Inflammatory macrophage treated with lipopolysaccharide for 1 hour (primary cell): ENCODE measurements at places on chromosomes 1 and 21.

DNA sequence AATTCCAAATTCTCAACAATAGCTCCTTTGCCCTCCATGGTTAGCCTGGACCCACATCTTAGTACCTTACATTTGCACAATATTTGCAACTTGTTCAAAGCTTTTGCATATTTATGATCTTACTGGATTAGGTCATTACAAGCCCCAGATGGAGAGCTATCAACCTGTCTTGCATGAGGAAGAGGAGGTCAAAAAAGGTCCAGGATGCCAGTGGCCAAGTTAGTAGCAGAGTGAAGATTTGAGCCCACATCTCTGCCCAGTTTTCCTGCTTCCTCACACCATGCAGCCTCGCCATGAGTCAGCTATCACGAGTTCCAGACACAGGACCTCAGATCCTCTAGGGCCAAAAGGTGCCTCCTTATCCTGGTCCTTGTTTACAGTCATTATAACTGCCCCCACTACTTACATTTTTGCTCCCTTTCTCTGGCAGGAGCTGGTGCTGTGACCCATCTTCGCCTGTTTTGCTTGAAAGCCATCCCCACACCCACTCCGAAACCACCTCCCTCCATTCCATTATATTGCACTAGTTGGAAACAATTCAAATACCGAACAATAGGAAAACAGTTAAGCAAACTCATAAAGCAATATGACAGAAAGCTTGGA lies 5.0 kb upstream of the AHCYL1 start:
- peak; percentile 57 for DNase-seq

DNA sequence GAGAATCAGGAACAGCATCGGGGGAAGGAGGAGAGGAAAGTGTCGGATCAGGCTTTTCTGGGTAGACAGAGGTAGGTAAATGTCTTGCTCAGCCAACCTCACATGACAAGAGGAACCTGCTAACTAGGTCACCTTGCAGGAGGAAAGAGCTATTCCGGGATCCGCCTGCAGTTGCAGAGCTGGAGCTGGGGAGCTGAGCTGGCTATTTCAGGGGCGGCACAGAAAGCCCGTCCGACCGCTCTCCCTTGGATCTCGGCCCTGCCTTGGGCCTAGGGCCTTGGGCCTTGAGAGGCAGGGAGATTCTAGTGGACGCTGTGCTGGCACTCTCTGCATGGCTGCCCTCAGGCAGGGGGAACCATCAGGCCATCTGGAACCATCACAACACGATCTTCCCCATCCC lies 56.5 kb upstream of the CTPS1 start:
- no peak for DNase-seq

DNA sequence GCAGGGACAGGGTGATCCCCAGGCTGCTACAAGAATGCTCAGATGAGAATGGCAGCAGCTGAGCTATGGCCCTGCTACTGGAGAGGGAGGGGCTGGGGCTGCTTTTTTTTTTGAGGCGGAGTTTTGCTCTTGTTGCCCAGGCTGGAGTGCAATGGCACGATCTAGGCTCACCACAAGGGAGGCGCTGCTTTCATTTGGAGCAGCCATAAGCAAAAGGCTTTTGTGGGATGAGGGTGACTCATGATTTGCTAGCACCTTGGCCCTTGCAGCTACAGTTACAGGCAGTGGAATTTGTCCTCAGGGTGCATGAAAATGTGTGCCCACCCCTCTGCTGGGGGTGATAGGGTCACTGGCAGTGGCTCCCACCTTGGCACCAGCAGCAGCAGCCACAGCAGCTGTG lies 32.4 kb upstream of the CYP4A22 start:
- no peak for DNase-seq

DNA sequence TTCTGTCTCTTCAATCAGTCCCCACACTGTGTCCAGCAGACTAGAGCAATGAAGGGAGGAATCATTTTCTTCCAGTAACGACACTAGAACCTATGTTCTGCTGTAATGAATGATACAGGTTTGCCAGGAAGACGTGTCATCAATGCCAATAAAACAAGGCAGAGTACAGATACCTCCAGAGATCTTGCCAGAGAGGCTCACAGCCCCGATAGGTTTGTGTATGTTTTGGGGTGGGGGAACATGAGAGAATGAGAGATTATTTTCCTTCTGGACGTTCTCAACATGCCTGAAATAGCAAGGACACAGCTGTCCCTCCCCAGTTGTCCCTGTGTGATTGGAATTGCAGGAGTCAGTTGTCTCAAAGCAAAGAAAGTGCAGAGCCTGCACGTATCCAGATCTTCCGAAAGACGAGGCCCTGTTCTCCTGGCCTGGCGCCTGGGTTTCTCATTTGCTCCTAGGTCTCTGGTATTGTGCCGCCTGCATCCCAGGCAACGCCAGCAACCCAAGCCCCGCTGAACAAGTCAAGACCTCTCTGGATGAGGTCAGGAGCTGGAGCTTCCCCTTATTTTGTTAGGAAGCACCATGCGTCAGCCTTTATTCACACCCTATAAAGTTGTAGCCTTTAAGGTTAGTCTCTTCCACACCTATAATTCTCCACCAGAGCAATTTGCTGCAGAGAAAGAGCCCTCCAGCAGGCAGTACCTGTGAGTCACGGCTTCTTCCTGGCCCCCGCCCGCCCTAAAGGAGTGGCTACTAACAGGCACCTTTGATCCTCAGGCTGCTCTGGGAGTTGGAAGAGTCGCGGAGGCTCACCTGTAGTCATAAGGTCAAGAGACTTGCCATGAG lies 130.5 kb downstream of the TOMM20 start:
- DNase-seq = no peak

- no peak for DNase-seq
These were observed 1.5 kb upstream of the MRPL55 start for GRCh38 chr1:228110556-228110955.

- DNase-seq = no peak
These were observed 87.3 kb downstream of the BACH1 start for GRCh38 chr21:29385934-29386520.

GRCh38 chr1:114495486-114495885 lies 15.5 kb downstream of the TRIM33 start:
- no peak for DNase-seq

- DNase-seq = peak; percentile 66
These were observed 24.6 kb upstream of the SLC45A3 start for GRCh38 chr1:205704903-205705302.

DNA sequence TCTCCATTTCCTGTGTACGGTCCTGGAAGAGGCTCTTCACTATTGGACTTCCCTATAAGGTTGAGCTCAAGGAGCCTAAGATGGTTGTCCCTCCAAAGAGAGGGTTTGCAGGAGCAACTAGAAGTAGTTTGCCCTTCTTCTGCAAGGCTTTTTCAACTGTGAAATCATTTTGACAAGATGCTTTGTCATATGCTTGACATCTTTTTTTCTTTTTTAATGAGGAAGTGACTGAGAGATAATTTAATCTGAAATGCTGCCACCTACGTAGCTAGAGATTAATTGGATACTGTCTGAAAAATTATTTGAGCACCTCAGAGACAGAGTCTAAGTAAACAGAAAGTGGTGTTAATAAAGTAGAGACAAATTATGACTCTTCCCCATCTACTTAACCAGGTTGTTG lies 97.0 kb downstream of the CHRM3 start:
- no peak for DNase-seq

GRCh38 chr1:164702664-164703063 lies 143.7 kb downstream of the PBX1 start:
- DNase-seq = no peak

GRCh38 chr1:119605686-119606085 lies 42.4 kb downstream of the ZNF697 start:
- DNase-seq = no peak

GRCh38 chr1:58798910-58799442 lies 15.1 kb upstream of the JUN start:
- no peak for DNase-seq

DNA sequence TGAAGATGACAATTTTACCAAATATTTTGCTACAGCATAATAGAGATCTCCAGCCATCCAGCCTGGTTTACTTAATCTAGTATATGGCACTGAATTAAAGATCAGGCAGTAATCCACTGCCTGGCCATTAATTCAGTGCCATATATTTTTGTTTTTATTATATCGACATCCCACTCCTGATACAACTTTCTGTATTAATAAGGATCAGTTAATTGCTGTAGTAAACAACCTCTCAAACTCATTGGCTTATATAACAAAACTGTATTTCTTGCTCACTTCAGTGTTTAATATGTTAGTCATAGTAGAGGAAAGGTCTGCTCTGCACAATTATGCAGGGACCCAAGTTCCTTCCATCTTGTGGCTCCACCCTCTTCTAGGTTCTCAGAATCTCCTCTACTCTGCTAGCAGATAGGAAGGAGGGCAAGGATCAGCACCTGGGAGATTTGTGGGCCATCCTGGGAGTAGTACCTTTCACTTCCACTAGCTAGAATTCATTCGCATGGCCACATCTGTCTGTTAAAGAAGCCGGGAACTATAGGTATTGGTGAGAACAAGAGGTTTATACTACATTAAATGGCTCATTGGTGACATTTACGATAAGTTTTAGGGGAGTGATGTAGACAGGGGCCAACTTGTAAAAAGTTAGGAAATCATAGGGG lies 3.6 kb upstream of the ZDHHC18 start:
- DNase-seq = no peak

- peak; percentile 62 for DNase-seq
These were observed 15.2 kb downstream of the PPT1 start for GRCh38 chr1:40081871-40082270.

DNA sequence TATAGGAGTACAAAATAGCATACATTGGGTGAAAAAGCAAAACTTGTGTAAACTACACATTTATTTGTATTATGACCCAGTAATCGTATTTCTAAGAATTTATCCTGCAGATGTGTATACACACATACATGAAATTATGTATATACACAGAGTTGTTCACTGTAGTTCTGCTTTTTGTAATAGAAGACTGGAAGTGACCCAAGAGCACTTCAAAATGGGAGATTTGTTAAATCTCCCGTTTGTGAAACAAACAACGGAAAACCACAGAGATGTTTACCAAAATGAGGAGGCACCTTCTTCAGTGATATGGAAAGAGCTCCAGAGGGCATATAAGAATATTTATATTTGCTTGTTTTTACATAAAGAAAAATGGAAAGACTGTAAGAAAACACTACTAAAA lies 18.0 kb upstream of the MNDA start:
- peak; percentile 50 for DNase-seq

DNA sequence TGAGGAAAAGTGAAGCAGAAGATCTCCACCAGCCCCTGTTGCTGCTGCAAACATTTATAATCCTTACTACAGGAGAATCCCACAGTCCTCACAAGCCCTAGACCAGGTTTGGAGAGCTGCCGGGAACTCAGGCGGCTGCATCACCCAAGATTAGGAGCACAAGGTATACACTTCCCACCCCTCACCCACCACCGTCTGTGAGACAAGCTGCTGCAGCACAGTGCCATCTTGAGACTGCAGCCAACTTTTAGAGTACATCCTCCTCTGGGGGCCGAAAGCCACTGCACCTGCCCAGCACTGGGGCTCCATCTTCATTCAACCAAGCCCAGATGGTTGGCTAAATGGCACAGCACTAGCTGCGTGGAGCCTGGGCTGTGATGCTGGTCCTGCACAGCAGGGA lies 13.8 kb downstream of the OLFML3 start:
- DNase-seq = no peak

DNA sequence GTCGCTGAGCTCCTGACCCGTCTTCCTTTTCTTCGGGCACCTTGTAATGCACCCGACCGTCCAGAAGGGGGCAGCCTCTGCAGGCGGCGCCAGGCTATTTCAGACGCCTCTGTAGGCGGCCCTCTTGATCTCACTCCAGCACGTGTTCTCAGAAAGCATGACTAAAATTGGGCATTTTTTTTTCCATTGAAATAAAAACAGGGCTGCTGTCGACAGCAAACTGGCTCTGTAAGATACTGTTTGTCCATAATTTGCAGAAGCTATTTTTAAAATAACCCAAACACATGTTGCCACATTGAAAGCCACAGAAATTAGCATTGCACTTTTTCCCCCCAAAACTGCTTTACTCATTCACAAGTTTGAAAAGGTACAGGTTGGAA lies 78.0 kb downstream of the STUM start:
- peak; percentile 93 for DNase-seq

- no peak for DNase-seq
These were observed 200.7 kb downstream of the CHRM3 start for GRCh38 chr1:239587066-239587465.

- no peak for DNase-seq
These were observed 100.2 kb downstream of the TNFSF18 start for GRCh38 chr1:172950528-172950927.

DNA sequence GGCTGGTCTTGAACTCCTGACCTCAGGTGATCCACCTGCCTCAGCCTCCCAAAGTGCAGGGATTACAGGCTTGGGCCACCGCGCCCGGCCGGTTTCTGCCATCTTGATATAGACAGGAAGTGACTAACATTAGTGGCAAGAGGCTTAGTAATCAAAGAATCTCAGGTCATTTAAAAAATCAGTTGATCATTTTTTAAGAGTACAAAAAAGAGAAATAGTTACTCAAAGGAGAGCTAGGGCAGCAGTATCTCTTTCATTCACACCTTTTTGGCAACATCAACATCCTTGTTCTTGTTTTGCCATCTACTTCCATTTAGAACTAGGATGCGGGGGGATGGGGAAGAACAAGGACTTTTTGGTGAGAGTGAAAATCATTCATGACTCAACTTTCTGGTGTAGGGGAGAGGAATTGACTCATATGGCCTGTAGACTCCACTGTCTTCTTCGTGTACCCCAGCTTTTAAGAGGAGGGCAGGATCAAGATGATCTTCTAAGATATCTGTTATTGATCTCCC lies 8.8 kb downstream of the FCRLB start:
- DNase-seq = peak; percentile 69

DNA sequence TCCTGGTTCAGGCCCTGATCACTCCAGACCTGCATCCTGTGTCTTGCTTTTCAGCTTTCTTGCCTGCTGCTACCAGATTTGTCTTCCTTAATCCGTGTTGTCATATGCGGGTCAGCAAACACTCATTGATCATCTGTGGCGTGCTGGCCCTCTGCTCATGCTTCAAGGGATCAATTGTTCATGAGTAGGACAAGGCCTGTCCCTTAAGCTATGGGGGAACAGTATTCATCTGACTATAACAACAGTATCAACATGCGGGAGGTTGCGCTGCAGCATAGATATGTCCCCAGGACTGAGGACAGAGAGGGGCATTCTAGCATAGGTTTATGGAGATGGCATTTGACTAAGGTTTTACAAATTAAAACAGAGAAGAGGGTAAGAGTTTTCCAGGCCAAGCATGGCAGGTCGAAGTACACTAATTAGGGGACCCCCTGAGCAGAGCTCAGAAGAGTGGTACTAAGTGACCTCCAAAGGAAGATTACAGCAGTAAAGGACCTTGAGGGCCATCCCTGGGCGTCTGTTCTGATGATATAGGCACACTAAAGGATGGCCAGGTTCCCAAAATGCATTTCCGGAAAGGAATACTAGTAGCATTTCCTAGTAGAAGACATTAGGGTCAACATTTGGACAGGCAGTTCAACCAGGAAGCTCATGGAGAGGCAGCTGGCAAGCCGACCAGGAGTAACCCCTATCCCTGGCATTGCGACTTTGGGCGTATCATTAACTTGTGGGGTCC lies 811 bp upstream of the ZNF672 start:
- DNase-seq = peak; percentile 15

- DNase-seq = no peak
These were observed 17.6 kb downstream of the NADK start for GRCh38 chr1:1760715-1761114.
